ENCODE measurements at places on chromosomes 6 and 20.

- no peak for DNase-seq
Measured at GRCh38 chr6:163626073-163626867, 211.8 kb downstream of the QKI start.

DNA sequence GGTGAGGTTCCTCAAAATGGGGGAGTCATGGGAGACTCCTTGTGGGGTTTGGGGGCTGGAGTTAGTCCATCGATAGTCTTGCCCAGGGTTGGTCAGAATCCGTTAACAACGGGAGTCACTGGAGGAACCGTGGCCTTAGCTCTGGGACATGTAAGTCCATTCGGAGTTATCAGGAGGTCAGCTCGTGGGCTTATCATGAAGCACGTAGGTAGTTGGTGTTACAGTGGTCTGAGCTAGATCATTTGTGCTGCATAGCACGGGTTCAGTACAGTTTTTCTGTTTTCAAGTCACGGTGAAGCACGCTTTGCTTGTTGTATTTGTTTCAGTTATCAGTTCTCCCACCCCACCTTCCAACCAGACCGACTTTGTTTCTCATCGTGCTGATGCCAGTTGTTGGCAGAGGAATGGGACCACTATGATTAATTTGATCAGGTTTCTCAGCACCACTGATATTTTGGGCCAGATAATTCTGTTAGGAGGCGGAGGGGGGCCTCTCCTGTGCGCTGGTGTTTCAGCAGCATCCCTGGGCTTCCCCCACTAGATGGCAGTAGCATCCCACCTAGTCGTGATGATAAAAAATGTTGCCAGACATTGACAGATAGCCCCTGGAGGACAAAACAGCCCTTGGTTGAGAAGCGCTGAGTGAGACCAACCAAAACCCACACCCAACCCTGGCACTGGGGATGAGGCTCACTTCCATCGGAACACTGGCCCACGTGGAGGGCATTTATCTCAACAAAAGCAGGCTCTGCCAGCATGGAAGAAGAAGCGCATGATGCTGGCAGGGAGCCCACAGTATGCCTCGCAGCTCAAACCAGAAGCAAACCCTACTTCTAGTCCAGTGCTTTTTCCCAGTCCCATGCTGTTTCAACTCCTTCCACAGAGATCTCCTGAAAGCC lies 2.2 kb upstream of the APMAP start:
- DNase-seq = no peak

GRCh38 chr6:43702534-43703440 lies 15.2 kb upstream of the MRPS18A start:
- DNase-seq = peak; percentile 85

DNA sequence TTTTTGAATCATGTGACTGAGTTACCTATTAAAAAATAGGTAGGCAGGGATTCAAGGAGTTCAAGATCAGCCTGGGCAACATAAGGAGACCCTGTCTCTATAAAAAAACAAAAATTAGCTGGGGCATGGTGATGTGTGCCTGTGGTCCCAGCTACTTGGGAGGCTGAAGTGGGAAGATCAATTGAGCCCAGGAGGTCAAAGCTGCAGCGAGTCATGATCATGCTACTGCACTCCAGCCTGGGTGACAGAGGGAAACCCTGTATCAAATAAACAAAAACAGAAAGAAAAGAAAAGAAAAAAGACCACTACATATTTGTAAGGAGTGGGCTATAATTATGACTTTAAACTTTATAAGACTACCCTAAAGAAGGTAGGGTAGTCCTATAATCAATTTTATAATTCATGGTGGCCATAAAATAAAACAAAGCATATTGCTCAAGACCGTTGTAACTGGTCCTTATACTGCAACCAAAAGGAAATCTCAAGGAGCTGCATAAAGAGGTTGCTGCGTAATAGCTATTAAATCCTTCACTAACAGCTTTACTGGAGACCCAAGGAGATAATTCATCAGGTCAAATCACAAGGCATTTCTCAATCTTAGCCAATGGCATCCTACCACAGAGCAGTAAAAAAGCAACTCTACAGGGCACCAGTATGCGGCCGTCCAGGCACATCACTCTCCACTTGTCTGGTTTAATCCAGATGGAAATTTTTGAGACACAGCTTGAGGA lies 13.5 kb downstream of the PIGU start:
- no peak for DNase-seq

DNA sequence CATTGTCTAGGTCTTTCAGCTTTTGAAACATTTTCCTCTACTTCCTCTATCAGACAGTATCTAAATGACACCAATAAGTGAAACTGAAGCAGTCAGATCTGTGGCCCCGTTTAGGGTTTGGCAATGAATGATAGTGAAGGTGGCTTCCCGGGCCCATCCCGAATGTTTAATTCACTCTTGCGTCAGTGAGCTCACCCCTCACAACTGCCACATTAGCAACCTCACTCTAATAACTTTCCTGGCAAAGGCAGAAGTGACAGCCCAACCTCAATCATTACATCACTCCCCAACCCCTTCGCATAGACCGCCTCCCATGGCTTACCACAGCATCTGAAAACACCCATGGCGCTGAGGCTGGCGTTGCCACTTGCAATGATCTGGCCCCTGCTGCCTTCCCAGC lies 92.4 kb upstream of the CD83 start:
- DNase-seq = no peak

- DNase-seq = no peak
Measured at GRCh38 chr20:55632592-55632991, 372.7 kb downstream of the CBLN4 start.
